Activated T-cell treated with anti-CD3 and anti-CD28 coated beads for 1 hour (primary cell): ENCODE measurements at places on chromosomes 1 and 21.

DNA sequence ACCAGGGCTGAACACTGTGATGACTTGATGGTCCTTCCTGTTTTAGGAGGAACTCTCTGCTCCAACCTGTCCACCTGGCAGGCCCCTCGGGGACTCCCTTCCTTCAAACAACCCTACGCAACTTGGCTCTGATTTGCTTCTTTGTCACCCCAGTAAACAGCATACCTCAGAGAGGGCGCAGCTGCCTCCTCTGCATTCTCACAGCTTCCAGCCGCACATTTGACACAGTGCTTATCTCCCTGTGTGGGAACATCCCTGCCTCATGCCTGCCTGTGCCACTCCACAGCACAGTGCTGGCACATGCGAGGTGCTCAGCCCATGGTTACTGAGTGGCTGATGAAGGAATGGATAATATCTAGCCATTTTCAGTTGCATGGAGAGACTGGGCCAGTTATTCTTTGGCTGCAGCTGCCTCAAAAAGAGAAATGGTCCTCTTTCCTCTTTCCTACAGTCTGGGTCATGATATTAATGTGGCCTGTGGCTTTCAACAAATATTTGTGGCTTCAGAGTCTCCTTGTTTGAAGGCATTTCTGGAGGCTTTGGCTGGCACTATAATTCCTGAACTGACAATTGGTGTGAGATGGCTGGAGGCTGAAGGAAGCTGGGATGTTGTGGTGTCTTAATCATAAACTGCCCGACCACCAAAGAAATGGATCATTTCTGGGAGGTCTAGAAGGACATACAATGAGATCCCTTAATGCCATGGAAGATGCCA is 77.9 kb downstream of the TENT5C start:
- DNase-seq, result no peak

DNA sequence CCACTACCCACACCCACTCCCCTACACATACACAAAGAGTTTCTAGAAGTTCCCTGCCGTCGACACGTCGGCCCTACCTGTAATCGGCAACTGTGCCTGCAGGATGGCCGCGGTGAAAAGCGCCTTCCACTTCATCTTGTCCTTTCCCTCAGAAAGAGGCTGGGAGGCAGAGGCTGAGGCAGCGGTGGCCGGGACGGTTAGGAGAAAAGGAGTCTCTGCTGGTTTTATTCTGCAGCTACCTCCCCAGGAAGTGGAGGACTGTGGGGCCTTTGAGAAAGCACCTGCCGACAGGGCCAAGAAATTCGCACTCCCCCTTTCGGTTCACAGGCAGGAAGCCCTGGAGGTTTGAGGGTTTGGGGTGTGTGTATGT is at the start of gene CD247:
TSS of gene CD247 (minus strand) at position 199 of the 370 bp plus-strand sequence. CDS start at position 135, 64 bp downstream.
- DNase-seq, result peak; percentile 63

DNA sequence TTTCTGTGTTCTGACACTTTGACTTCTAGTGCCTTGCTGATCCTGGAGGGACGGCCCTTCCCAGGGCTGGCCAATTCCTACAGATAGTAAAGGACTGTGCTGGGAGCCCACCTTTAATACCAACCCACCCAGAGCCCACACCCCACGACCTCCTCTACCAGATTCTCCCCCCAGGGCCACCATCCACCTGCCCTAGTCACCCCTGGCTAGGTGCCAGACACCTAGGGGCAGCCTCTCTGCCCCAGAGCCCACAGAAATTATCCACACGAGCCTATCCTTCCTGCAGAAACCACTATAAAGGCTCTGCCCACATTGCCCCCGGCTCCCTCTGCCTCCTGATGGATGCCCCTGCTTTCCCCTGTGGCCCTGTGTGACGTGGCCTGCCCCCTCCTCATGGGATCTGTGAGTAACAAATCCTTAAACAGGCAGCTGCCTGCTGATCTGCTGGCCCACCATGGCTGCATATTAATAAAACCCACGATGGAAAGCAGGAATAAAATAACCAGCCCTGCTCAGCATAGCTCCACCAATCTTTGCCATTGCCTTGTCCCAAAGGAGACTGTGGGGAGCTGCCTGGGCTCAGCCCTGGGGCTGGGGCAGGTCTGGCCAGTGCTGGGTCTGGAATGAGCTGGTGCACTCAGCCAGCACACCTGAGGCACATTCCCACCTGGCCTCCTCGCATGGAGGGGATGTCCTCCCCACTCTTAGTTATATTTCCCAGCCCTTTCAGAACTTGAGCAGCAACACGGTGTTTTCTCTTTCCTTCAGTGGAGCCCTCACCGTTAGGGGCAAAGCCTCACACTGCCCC is 488.5 kb downstream of the NPHP4 start:
- no peak for DNase-seq

GRCh38 chr1:91440847-91441246 is 36.2 kb upstream of the HFM1 start:
- DNase-seq, result no peak

DNA sequence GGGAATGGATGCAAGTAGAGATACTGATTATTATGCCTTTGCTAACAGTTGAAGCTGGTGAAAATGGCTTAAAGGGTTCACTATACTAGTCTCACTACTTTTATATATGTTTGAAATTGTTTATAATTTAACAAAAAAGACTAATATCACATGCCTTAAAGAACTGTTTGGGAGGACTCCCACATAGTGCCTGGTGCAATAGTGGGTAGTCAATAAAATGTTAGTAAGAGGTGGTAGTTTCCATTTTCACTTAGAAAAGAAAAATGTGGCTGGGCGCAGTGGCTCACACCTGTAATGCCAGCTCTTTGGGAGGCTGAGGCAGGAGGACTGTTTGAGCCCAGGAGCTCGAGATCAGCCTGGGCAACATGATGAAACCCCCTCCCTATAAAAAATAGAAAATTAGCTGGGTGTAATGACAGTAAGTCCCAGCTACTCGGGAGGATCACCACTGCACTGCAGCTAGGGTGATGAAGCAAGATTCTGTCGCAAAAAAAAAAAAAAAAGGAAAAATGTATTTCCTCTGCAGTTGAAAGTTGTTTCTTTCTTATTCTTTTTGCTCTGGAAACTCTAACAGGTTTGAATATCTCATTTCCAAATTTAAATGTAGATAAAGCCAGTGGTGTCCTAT is 24.5 kb downstream of the C21orf91 start:
- no peak for DNase-seq

- no peak for DNase-seq
These were observed 5.1 kb downstream of the CA14 start for GRCh38 chr1:150262388-150263320.

DNA sequence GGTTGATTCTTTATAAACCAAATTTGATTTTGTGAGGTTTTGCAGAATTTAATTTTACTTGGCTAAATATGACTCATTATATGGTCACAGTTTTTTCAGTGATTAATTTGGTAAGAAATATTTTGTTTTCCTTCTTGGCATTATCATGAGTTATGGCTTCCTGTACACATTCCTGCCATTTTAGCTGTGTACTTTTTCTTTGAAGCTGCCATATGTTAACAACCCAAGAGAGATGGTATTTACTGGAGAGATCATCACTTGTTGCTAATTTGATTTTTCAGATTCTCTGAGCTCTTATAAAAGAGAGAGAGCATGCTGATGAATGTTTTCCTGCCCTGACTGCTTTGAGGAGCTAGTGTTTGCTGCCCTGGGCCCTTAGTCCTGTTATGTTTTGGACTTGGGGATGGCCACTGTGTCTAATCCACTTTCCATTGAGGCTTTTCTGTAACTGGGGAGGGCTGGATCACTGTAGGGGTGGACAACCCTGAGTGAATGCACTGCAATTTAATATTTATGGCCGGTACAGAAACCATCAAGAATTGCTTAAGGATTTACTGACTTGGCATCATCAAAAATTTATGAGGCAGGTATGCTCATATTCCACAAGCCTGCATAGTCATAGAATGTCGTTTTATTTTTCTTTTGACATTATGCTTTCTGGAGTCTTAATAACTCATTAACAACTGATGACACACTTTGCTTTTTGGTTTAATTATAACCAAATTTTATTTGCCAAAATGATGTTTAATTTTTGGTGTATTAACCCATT is 200.9 kb downstream of the DISC1 start:
- no peak for DNase-seq

DNA sequence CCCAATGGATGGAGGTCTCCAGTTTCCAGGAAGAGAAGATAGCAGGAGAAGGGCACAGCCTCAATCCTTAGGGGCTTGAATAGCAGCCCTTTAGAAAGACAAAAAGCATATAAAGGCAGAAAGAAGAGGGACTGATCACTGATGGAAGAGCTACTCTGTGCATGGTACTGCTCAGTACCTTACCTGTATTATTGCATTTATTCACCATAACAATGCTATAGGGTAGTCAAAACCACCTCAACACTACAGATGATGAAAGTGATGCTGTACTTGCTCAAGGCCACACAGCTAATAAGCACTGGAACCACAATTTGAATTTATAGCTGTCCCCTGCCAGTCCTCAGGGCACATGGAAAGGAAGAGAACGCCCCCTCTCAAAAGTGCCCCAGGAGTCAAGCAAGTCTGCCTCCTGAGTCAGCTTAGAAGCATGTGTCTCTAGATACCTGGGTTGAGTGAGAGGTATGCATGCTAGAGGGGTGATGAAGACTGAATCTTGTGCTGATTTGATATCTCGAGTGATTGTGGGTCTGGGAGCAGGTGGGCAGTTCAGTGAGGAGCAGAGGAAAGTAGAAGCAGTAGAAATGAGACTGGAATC is 13.6 kb downstream of the DDAH1 start:
- no peak for DNase-seq

- DNase-seq, result no peak
These were observed 27.4 kb downstream of the PHGDH start for GRCh38 chr1:119739150-119739549.

- DNase-seq, result no peak
These were observed 30.4 kb upstream of the EYA3 start for GRCh38 chr1:28118640-28119307.

GRCh38 chr1:6096243-6097116 is 50.8 kb downstream of the KCNAB2 start:
- DNase-seq, result no peak

DNA sequence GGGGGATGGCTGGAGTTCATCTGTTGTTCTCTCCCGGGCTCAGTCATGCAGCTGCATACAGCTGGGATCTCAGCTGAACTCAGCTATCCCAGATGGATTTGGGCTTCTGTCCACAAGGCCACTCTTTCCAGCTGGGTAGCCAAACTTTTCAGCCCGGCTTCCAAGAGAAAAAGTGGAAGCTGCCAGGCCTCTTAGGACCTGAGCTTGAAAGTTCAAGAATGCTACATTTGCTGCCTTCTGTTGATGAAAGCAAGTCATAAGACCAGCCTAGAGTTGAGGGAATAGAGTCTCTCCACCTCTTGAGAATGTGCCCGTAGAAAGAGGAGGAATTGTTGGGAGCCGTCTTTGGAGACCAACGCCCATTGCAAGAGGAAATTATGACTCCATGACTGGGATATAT is 95.3 kb downstream of the C1orf21 start:
- DNase-seq, result no peak

- no peak for DNase-seq
These were observed 6.4 kb upstream of the GSTM4 start for GRCh38 chr1:109649491-109649914.

GRCh38 chr21:42763581-42764442 is 110.4 kb downstream of the PDE9A start:
- no peak for DNase-seq
